ENCODE measurements at places on chromosomes 11 and 22.

DNA sequence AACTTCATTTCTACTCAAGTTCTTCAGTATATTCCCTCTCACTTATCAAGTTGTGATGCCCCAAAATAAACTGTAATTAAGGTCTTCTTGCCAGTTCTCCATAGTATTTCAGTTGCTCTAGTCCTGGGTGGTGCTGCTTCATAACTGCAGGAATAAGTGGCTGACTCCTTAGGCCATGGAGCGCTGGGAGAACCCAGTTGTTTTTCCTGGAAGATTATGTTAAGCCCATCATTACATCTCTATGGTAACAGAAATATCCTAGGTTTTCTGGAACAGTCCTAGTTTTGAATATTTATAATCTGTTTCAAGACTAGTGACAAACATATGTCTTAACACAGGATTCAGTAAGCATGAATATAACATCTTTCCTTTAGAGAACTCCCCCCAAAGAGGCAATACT lies 7.6 kb downstream of the SYTL2 start:
- no peak for DNase-seq

DNA sequence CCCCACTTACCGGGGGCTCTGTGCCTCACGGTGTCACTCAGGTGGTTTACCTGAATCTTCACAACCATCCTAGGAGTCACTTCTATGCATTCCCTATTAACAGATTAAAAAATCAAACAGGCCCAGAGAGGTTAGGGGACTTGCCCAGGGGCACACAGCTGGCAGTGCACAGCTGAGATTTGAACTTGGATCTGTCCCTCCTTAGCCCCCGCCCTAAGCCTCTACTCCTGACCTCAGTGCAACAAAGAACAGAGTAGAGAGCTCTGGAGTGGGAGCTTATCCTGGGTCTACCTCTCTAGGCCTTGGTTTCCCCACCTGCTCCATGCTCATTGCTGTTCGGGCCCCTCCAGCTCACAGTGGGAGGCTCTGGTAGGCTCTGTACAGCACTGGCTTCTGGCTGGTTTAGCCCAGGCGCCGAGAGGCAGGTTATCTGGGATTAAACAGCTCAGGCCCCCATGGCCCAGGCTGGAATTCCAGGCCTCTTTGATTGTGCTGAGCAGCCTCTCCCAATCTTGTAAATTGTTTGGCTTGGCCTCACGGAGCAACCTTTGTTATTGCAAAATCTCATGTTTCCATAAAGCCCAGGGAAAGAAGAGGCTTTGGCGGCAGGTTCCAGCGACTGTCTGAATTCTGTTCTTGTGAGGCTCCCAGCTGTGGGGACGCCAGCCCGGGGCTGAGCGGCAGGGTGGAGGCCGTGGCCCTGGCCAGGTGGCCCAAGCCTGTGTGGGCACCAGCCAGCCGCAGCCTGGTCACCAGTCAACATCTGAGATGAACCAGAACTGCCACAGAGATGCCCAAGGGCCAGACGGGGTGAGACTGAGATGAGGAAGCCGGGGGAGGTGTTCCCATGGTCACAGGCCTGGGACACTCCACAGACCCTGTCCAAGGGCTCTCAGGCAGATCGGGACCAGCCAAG lies 28.9 kb upstream of the SHISAL1 start:
- DNase-seq = no peak

GRCh38 chr11:117705866-117706265 lies 91.2 kb downstream of the DSCAML1 start:
- DNase-seq = no peak

DNA sequence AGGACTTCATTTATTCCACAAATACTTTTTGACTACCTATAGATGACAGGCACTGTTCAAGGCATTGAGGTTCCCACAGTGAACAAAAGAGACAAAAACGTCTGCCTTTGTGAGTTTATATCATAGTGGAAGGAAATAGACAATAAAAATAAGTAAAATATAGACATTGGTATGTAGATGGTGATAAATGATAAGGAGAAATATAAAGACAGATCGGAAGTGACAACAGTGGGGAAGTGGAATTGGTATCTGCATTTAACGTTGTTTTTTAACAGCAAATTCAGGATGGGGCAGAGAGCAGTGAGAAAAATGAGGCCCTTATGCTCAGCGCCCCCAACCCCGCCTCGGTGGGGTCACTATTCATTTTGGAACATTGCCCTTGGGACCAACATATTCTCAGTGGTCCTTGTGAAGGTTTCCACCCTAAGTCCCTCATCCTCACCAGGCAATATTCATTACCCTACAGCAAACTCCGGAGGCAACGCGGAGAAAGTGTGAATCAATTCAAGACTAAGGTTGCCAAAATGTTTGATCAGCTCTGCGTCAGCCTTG lies 627 bp upstream of the PEX26 start:
- DNase-seq = no peak

DNA sequence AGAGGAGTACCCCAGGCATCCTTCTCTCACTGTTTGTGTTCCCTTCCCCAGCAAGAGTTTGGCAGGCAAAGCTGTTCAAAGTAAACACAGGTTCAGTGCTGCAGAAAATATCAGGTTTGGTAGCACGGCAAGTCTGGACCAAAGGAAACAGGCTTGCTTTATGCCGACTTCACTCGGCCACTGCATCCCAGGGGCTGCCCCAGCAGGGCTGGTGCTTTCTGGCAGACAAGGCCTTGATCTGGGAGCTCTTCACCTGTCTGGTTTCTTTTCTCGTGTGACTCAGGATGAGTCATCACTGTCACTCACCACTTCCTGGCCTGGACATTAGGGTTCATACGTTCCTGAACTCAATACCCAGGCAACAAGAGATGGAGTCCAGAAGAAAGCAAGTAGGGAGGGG lies 52.6 kb upstream of the NAV2 start:
- DNase-seq = peak; percentile 91

DNA sequence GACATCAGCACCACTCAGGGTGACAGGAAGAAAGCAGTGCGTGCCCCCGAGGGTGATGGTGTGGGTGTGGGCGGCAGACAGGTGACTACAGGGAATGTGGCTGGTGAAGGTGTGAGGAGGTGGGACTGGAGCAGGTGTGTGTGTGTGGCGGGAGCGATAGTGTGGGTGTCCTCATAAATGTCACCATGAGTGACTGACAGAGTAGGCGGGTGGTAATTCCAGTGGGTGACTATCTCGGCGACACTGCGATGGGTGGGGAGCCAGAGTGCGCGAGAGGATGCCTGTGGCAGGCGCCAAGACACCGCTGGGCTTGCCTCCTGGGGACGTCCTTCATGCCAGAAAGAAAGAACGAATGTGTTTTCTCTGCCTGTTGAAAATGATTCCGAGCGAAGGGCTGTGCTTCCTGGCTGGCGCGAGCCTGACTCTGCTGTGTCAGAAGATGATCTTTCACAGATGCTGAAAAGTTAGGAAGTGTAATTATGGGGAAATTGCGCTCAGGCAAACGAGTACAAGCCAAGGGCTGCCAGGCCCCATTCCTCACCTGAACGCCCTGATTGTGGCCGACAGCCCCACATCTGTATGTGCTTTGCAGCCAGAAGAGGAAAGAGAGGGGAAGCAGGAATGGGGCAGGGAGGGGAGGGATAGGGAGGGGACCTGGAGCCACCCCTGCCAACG lies 98.8 kb upstream of the CD82 start:
- DNase-seq = no peak

GRCh38 chr11:17184882-17185587 lies 22.8 kb downstream of the PIK3C2A start:
- peak; percentile 6 for DNase-seq

GRCh38 chr11:128947773-128948172 lies 5.1 kb upstream of the TP53AIP1 start:
- no peak for DNase-seq

DNA sequence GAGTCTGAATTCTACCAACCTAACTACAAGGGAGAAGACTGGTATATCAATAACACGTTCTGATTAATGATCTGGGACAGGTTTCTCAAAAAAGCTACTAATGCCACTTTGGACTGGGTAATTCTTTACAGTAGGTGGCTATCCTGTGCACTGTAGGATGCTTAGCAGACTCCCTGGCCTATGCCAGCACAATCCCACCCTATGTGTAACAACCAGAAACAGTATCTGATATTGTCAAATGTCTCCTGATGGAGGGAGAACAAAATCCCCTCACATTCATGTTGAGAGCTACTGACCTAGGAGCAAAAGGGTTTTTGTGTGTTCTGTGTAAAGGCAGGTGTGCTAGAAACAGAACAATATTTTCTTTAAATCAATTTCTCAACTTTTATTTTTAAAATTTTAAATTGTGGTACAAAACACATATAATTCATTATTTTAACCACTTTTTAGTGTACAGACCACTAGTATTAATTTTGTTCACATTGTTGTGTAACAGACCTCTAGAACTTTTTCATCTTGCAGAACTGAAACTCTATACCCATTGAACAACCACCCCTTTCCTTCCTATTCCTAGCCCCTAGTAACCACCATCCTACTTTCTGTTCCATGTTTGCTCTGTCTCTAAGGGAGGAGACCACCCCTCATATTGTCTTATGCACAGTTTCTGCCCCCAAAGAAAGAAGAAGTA lies 2.1 kb upstream of the MS4A6A start:
- DNase-seq = no peak

- DNase-seq = peak; percentile 43
Measured at GRCh38 chr11:35139722-35140282, 831 bp downstream of the CD44 start.

GRCh38 chr22:42976217-42976933 lies 38.6 kb downstream of the PACSIN2 start:
- no peak for DNase-seq

DNA sequence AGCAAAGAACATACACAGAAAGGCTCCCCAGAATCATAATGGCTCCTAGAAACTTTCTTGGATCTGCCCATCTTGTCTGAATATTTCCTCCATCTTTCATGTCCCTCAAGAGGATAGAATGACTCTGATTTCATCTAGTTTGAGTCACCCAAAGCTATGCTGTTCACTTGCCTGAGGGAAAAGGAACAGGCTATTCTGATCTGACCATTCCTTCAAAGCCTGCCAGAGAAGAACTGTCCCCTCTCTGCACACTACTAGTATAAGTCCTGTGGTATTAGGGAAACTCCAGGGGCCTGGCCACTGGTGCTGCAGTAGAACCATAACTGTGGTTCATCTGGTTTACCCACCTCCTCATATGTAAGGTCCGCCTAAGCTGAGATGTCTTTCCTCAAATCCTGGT lies 2.4 kb upstream of the PATE1 start:
- peak; percentile 6 for DNase-seq

GRCh38 chr11:71481101-71481960 lies 28.3 kb downstream of the NADSYN1 start:
- DNase-seq = no peak

- no peak for DNase-seq
Measured at GRCh38 chr11:35045236-35045820, 93.6 kb upstream of the CD44 start.

DNA sequence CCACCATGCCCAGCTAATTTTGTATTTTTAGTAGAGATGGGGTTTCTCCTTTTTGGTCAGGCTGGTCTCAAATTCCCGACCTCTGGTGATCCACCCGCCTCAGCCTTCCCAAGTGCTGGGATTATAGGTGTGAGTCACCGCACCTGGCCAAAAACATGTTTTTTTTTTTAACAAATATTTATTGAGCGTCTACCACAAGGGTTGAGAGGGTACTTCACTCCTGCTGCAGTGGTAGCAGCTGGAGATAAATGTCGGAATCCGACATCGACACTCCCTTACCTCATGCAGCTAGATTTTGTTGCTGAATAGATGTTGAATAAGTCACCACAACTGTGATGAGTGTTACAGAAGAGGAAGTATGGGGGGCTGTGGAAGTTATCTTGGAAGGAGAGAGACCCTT lies 971 bp downstream of the DNAJB13 start:
- DNase-seq = no peak

DNA sequence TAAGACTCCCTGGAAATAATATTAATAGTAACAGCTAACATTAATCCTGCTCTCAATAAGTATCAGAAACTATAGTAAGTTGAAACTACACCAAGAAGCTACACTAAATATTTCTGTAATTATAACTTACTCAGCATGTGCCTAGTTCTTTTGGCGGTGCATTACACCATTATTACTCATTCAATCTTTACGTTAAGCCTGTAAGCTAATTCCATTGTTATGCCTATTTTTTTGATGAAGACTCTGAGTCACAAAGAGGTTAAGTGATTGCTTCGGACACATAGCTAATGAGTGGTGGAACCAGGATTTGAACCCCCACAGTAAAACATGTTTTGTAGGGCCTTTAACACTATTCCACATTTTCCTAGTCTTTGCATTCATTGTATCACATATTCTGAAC lies 111.6 kb downstream of the RASSF10 start:
- peak; percentile 94 for DNase-seq

DNA sequence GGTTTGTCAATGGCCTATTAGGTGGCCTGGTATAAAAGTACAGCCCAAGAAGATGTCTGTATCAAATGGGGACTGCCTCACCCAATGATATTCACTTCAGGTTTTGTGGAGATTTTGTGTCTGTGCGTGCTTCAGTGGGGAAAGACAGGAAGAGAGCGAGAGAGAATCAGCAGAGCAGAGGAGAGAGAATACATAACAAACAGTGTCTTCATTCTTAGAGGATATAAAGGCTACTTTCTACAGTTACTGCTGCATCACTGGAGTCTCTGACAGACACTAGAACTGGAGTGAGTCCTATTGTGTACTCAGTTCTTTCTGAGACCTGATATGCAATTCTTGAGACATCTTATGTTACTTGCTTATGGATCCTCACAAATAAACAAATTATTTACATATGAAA lies 115.0 kb downstream of the CASP12 start:
- DNase-seq = no peak

- DNase-seq = no peak
Measured at GRCh38 chr11:33887886-33888285, 4.0 kb downstream of the LMO2 start.

DNA sequence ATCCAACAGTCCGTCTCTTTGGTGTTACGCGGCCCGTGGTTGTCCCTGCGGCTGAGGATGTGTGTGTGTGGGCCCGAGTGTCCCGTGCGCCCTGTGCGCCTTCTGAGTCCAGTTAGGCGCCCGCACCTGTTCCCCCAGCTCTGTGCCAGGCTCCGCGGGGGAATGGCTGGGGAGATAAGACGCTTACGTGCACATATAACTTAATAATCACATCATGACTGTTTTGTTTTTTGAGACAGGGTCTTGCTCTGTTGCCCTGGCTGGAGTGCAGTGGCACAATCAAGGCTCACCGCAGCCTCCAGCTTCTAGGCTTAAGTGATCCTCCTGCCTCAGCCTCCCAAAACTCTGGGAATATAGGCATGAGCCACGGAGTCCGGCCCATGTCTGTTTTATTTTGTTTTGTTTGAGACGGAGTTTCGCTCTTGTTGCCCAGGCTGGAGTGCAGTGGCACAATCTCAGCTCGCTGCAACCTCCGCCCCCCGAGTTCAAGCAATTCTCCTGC lies 817 bp downstream of the ARL2 start:
- no peak for DNase-seq

- DNase-seq = no peak
Measured at GRCh38 chr22:34914846-34915245, 151.1 kb upstream of the ISX start.

DNA sequence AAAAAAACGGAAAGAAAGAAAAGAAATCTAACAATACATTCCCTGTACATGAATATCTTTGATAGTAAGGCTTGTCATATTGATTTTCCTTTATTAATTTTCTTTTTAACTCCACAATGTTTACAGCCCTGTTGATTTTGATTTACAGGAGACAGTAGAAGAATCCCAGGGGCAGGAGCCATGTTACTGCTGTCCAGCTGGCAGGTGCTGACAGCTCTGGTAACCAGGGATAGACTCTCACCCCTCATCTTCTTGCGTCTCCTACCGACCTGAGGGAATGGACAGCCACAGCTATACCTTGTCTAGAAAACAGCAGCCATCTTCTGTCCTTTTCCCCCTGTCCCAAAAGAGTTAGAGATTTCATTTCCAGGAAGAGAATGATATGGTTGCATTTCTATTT lies 37.4 kb downstream of the PRDM10 start:
- DNase-seq = no peak

GRCh38 chr11:72439455-72439854 lies 5.1 kb upstream of the CLPB start:
- DNase-seq = peak; percentile 64
